ENCODE measurements at places on chromosomes 7 and 10.

GRCh38 chr7:36338256-36338655 is 51.4 kb upstream of the ANLN start:
- DNase-seq: no peak

- DNase-seq: no peak
These were observed 3.3 kb upstream of the CPED1 start for GRCh38 chr7:120985130-120985758.

DNA sequence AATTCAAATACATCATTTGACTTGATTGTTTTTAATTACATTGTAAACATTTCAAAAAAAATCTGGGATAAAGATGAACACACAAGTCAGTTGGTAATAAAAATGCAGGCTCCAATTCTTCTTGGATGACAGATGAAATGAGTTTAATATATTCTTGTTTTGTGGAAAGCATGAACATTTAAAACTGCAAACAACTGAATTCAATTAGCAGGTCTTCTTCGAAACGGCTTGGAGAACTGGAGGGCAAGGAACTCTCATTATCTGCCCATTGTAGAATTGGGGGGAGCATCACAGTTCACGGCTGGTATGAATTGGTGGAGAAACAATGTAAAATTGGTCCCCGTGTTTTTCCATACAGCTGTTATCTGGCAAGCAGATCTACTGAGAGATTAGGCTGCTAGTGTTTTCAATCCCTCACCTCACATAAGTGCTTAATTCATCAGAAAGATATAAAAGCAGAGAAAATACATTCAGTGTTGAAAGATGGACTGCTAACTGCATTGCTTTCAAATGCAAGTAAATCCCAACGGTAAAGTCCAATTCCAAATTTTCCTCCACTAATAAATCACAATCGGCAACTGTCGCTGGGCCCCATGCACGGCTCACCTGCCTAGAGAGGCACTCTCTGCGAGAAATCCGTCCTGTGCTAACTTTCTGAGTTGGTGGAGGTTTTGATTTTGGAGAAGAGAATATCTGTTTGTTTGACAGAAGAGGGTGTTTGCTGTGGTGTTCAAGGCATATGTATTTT is 199.5 kb downstream of the ZNF438 start:
- no peak for DNase-seq

DNA sequence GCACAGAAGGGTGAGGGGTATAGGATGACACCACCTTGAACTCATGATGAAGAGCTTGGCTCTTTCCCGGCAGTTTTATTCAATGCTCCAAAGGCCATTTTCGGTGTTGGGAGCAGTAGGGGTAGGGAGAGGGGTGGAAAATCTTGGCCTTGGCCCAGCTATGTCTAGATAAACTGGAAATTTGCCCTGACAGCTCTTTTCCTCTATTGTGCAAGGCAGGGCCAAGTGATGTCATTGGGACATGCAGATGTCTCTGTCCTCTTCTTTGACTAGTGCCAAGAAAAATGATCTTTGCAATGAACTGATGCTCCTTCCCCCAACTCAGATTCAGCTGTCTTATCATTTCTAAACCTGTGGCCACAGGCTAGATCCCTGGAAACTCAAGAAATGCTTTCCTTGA is 27.7 kb upstream of the PRKCQ start:
- DNase-seq: no peak

GRCh38 chr7:129949292-129950133 is 3.2 kb downstream of the UBE2H start:
- peak; percentile 60 for DNase-seq

Data from brain microvascular endothelial cell (primary cell).